Activated CD4-positive, alpha-beta T cell treated with anti-CD3 and anti-CD28 coated beads for 36 hours (primary cell): ENCODE measurements at places on chromosomes 2 and 18.

GRCh38 chr2:193556766-193557470 lies 1362.2 kb upstream of the TMEFF2 start:
- no peak for DNase-seq

- no peak for DNase-seq
These were observed 8.1 kb upstream of the ATP6V1B1 start for GRCh38 chr2:70927641-70928040.

GRCh38 chr2:83585250-83585649 lies 873.8 kb downstream of the SUCLG1 start:
- no peak for DNase-seq

DNA sequence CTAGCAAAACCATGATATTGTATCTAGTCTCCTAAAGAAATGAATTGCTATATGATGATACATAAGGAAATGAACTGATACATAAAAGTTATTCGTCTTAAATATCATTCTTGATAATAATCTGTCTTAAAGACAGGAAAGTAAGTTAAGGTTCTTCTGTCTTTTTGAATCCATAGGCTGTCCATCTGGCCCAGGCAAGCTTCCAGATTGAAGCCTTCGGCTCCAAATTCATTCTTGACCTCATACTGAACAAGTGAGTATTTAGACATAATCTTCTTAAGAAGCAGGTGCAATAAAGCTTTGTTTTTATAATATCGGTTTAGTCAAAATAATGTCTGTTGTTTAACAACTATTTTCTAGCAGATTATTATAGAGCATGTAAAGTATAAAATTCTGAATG lies 37.7 kb downstream of the ADAM23 start:
- DNase-seq: no peak

- peak; percentile 32 for DNase-seq
These were observed 187.1 kb downstream of the ZBTB7C start for GRCh38 chr18:48222118-48222517.

GRCh38 chr18:71729611-71730010 lies 814.5 kb downstream of the CBLN2 start:
- no peak for DNase-seq

DNA sequence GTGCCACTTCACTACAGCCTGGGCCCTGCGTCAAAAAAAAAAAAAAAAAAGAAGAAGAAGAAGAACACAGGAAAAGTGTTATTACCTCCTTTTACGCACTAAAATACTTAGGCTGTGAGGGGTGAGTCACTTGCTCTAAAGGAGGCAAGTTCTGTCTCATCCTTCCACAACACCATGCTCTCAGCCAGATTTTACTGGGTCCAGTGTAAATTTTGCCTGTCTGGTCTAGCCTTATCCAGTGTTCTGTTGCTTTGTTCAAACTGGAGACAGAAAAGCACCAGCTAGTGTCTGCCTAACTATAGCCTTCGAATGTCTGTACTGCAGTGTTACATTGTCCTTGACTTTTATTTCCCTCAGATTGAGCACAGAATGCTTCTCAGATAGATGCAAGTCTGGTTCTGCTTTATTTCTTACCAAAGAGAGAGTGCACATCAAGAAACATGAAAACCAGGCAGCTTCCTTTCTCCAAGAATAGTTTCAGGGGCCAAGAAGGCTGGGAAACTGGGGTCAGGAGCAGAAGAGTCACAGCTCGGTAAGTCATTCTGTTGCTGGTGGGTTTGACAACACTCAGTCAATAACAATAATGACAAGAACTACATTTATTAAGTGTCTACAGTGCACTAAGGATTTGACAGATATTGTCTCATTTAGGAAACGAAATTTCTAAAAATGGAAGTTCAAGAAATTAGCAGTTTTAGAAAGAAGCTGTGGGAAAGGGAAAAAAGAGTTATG lies 3.1 kb upstream of the MSGN1 start:
- DNase-seq: no peak

- DNase-seq: no peak
These were observed 566.2 kb downstream of the GALR1 start for GRCh38 chr18:77815666-77816338.

GRCh38 chr18:72867746-72868584 lies at the start of gene NETO1:
TSS of gene NETO1 (minus strand) at chr18:72867987. CDS start at chr18:72867291, 696 bp downstream.
- peak; percentile 13 for DNase-seq

- DNase-seq: no peak
These were observed 15.0 kb downstream of the DTYMK start for GRCh38 chr2:241671457-241672240.

- peak; percentile 32 for DNase-seq
These were observed 242.2 kb downstream of the ZNF516 start for GRCh38 chr18:76252880-76253279.

GRCh38 chr2:70104231-70105111 lies 17.2 kb downstream of the PCBP1 start:
- DNase-seq: peak; percentile 76

GRCh38 chr2:7373156-7373555 lies 455.9 kb downstream of the RNF144A start:
- DNase-seq: no peak

DNA sequence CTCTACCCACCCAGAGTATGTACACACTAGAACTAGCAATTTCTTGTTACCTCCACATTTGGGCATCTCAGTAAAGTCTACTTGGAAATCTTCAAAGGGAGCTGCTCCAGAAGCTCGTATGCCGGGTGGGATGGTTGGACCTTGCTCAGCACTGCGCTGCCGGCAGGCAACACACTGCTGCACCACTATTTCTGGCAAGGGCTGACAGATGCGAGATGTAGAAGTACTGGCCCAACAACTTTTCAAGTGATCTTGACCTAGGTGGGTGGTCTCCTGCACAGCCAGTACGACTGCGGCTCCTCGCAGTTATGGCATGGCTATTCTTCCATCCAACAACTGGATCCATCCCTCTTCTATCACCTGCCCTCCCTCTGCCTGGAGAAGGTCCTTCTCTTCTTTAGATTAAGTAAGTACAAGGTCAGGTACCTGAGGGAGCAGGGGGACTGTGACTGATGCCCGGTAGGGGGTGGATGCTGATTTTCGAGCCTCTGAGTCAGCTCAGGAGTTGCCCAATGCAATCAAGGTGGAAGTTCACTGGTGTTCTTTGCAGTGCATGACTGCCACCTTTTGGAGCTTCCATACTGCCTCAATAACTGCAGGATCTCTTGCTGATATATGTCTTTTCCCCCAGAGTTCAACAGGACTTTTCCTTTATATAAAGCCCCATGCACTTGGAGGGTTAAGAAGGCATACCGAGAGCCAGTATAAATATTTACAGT lies 100.4 kb upstream of the SLC1A4 start:
- no peak for DNase-seq

GRCh38 chr2:68127358-68128242 lies 30.1 kb upstream of the PNO1 start:
- DNase-seq: no peak

- DNase-seq: no peak
These were observed 16.1 kb downstream of the PPP3R1 start for GRCh38 chr2:68236103-68236734.

DNA sequence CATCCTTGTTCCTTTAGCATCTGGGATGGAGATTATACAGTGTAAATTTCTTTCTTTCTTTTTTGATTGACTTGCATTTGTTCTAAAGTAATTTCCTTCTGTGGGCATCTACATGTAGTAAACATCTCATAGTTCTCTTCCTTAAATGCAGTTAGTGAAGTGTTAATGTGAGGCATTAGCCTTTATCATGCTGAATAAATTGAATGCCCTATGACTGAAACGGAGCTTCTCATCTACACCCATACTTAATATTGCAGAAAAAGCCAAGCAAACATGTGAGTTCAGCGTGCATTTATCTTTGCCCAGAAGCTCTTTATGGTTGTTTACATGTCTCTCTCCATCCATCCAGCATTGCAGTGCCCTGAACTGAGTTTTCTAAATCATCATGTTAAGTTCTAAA lies 58.3 kb downstream of the LYPD1 start:
- no peak for DNase-seq
